ENCODE measurements at places on chromosomes 3 and 15.

- DNase-seq: no peak
Observed at GRCh38 chr15:70337277-70338186, 239.8 kb upstream of the TLE3 start.

- DNase-seq: no peak
Observed at GRCh38 chr3:128343287-128344051, 123.2 kb downstream of the DNAJB8 start.

GRCh38 chr3:42495393-42495792, 7.0 kb upstream of the VIPR1 start:
- DNase-seq: no peak

DNA sequence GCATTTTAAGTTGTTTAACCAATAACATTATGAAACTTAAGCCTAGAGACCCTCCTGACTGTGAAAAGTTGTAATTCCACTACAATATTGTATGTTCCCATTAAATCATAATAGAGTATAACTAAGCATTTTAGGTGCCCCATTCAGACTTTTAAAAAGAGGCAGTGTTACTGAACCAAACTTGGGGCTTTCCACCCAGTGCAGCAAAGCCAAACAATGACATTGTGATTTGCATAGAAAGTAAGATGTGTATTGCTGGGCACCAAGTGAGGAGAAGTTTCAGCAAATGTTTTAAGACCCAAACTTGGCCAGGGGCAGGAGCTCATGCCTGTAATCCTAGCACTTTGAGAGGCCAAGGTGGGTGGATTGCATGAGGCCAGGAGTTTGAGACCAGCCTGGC, 706.2 kb downstream of the GRM7 start:
- DNase-seq: no peak

DNA sequence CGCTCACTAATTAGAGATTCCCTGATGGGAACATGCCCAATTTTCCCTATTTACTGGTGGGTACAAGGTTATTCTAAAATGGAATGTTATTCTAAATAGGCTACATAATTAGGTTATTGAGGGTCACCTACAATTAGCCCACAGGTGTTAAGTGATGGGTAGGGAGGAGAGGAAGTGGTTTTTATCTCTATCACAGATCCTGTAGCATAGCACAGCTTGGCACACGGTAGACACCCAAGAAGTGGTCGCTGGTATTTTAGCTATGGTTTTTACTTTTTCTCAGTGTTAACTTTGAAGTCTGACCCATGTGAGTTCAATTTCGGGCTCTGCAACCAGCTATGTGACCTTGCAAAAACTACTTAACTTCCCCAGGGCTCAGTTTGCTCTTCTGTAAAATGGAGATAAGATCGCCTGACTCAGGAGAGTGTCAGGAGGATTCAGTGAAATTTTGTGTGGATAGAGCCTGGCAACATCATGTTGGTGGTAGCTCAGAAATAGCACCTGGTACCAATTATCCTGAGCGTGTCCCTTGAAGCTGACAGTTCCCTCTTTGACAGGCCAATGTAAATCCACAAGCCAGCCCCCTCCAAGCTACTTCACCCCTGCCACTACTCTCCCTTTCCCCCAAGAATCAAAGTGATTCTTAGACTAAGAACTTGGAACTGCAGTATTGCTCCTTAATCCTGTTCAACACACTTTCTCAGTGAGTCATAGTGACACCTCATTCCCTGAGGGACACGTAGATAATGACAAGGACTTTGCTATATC, 8.7 kb upstream of the LMCD1 start:
- DNase-seq: no peak

- no peak for DNase-seq
Observed at GRCh38 chr3:95971573-95971972, 842.8 kb upstream of the EPHA6 start.

- DNase-seq: no peak
Observed at GRCh38 chr3:66320390-66320789, 99.6 kb downstream of the SLC25A26 start.

DNA sequence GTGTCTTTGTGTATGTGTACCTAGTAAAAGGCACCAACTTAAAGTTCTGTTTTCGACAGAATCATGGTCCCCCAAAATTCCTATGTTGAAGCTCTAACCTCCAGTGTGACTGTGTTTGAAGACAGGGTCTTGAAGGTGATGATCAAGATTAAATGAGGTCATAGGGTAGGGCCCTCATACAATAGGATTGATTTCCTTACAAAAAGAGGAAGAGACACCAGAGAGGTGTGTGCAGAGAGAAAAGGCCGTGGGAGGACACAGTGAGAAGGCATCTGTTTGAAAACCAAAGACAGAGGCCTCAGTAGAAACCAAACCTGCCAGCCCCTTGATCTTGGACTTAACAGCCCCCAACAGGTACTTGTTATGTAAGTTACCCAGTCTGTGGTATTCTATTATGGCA, 52.0 kb upstream of the CORO2B start:
- no peak for DNase-seq

DNA sequence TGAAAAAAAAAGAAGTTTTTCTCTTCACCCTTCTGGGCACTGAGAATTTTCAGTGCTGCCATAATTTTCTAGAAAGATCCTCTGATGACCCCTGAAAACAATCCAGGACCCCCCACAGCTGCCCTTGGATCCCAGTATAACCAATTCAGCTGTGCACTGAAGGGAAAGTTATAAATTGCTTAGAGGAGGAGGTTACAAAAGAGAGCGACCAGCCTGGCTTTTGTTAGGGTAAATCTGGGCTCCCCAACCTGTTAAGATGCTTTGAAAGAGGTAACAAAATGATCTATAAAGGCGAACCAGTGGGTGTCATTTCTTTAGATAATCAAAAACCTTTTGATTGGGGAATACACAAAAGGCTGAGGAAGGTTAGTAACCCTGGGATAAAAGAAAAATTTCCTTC, 407.9 kb upstream of the ATP11B start:
- no peak for DNase-seq

DNA sequence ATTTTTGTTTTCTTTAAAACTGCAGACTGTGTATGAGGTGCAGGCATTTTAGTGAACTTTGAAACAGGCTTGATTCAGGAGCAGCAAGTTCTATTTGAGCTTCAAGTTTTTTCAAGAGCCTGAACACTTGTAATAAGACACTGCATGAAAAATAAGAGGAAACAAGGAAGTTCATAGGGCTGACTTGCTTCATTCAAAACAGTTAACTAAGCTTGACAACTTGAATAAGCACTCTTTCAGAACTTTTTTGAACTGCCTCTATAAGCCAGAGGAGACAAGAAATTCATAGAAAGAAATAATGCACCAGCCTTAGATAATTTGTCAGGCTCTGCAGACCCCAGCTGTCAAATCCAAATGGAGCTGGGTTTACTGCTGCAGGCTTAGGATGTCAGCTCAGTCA, 130.2 kb downstream of the SSR3 start:
- DNase-seq: no peak

DNA sequence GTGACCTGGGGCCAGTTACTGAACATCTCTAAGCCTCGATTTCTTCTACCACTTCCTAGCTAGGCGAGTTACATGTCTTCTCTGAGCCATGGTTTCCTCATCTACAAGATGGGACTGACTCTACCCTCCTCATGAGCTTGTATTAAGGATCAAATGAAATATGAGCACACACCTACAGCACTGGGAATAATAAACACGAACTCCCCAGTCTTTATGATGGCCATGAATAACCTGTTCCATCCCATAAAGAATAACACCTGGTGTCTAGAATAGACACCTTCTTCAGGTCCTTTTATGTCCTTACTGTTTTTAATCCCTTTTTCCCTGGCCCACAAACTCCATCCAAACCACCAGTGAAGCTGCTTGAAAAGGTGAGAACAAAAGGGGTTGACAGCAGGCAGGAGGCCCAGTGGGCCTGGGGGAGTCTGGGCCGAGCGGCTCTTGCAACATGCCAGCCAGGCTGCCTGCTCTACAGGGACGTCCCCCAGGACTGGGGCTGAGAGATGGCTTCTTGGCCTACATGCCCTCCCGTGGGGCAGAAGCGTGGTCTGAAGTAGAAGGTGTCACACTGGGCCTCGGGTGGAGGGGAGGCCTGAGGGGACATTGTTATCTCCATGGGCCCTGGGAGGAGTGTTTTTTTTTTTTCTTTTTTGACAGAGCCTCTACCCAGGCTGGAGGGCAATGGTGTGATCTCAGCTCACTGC, 178.2 kb downstream of the RAB11A start:
- DNase-seq: no peak

GRCh38 chr3:194075802-194076460, 60.0 kb upstream of the HES1 start:
- DNase-seq: no peak

DNA sequence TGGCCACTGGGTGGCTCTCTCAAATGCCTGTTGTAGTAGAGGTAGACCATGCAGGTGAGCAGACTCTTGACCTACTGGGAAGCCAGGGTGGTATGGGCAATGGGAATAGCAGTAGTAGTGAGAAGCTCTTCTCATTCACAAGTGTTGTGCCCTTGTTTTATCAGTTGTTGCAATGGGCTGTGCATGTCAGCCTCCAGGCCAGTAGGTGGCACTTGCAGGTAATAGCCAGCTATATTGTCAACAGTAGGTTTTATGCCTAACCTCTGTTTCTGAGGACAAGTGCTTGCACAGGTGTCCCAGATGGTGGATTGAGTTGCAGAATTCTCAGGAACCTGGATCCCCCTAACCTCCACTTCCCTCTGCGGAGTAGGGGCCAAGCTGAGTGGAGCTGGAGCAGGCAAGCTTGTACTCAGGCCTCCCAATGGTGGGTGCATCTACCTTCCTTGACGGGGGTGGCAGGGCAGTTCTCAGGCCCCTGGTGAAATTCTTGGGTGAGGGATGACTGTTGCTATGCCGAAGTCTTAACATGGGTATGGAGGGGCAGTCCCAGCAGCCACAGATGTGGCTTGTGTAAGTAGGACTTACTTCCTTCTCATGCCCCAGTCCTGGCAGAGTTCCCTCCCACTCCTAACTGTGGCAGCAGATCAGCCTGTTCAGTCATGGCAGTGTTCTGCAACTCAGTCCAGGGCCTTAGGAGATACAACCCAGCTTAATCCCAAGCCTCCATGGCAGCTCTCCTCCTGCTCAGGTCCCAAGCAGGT, 104.3 kb downstream of the NEO1 start:
- DNase-seq: no peak

GRCh38 chr15:95760508-95760907, 570.0 kb upstream of the NR2F2 start:
- no peak for DNase-seq

GRCh38 chr3:151085889-151086483, 522 bp downstream of the MED12L start:
- DNase-seq: no peak

DNA sequence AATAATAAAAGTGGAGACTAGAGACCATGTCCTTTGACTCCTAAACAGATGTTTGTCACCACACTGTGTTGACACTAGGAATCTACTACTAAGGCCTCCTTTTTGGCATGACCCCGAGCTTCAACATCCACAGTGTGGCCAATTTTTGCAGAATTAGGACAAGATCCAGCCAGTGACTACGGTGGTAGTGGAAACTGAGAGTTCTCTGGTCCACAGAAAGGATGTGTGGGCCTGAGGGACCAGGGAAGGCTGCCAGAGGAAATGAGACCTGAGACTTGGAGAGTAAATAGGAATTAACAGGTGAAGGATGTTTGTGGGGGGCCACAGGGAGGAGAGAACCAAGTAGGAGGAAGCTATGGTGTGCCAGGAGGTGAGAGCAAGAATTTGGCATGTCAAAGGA, 122.7 kb downstream of the CHCHD6 start:
- DNase-seq: no peak

- peak; percentile 4 for DNase-seq
Observed at GRCh38 chr3:58034738-58035523, 26.7 kb downstream of the FLNB start.

GRCh38 chr15:74838137-74838516, 4.8 kb downstream of the ULK3 start:
- DNase-seq: no peak

GRCh38 chr3:100630664-100631063, 21.3 kb downstream of the ADGRG7 start:
- DNase-seq: no peak

DNA sequence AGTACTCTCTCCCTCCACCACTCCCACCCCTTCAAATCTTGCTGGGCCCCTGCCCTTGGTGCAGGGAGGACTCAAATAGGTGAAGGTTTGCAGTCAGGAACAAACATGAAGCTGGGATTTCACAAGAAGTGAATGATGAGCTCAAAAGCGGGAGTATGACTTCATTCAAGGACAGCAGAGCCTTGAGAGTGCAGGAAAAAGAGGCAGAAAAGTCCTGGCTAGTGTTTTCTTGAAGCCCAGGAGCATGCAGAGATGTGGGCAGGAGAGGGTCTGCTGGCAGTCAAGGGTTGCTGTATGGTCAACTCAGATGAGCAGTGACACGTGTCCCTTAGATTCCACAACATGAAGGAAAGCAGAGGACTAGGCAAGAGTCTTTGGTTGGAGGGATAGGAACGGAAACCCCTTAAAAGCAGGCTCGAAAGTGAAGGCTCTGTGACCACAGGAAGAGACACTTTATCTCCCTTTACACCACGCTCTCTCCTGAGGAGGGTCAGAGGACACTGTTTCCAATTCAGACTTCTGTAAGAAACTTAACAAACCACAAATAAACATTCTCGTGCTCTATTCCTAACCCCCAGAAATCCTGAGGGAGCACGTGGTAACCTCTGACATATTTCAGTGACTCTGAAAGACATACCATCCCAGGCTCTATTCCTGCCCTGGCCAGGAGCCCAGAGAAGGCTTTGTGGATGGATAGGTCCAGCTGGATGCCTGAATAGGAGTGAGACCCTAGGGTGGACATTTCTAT, 168.0 kb upstream of the NDN start:
- no peak for DNase-seq

GRCh38 chr3:50271314-50271936, 2.5 kb downstream of the SEMA3B start:
- no peak for DNase-seq

DNA sequence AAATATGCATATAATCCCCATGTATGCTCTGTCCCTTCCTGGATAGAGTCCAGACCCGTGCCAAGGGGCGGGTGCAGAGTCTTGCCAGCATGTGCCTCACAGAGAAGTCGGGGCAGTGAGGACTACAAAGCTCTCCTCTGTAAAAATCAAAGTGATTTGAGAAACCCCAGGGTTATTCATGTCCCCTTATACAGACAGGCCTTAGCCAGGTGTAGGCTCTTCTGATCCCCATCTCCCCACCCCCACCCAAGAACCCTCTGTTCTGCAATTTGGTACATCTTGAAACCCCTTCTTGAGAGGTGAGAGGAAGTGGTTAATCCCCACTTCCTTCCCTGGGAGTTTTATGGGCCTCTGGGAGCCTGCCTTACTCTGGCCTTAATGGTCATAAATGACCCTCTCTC, 24.7 kb downstream of the TRIM71 start:
- no peak for DNase-seq

DNA sequence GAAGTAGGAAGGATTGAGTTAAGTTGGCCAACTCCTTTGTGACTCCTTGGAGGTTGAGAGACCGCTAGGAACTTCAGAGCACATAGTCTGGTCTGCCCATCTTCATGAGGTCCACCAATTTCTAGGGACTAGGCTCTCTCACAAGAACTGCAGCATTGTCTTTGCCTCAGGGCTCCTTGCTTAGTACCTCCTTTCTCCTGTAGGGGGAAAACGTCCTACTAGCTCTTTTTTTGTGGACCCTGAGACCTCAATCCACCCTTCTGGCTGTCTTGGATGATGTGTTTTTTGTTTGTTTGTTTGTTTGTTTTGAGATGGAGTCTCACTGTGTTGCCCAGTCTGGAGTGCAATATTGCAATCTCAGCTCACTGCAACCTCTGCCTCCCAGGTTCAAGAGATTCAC, 21.6 kb downstream of the REC114 start:
- DNase-seq: no peak

- DNase-seq: no peak
Observed at GRCh38 chr3:193711523-193711963, 118.5 kb downstream of the OPA1 start.

- DNase-seq: no peak
Observed at GRCh38 chr15:96416934-96417759, 86.6 kb downstream of the NR2F2 start.

- no peak for DNase-seq
Observed at GRCh38 chr15:95407534-95407933, 923.0 kb upstream of the NR2F2 start.
